T-helper 22 cell (primary cell): ENCODE measurements at places on chromosomes 13 and 19.

DNA sequence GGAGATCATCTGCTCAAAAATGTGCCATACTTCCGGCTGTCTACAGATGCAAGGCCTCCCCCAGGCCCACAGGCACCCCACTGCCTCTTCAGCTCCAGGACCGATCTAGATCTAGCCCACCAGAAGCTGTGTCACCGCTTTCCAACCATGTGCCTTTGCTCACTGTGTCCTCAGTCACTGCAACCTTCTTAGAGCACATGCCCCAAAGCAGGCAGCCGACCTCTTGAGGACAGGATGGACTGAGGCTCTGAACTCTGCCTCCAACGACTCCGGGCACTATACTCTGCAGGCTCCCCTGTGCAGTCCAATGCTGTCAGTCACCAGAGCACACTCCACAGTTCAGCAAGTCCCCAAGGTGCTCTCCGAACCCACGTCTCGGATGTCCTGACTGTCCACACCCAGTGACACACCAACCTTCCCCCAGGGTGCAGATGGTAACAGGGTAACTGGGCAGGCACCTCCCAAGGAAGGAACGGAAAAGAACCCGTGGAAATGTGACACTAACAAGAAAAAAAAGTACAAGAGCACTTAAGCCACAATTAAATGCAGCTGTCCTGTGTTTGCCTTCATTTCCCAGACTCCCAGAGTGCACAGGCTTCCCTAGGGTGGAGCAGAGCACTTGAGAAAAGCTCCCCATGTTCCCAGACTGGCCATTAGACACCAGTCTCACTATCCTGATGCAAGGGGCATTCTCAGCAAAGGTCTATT, 4.8 kb downstream of the STK24 start:
- DNase-seq, result peak; percentile 23

- DNase-seq, result no peak
These were observed 303.6 kb downstream of the KCNRG start for GRCh38 chr13:50318887-50319286.

DNA sequence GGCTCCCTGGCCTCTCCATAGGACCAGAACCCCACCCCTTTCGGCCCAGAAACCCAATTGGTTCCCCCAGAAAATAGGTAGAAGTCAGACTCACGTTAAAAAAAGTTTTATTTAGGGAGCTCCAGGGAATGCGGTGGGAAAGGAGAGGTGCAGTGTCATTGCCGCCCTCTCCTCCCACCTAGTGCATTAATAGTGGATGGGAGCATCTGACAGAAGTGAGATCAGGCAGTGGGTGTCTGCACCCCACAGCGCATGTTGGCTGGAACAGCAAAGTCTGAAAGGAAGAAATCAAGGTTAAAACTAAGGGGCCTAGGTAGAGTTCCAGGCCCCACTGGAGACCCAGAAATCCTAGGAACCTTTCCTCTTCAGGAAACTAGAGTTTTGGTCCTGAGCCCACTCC, 2.1 kb upstream of the PHLDB3 start:
- no peak for DNase-seq

DNA sequence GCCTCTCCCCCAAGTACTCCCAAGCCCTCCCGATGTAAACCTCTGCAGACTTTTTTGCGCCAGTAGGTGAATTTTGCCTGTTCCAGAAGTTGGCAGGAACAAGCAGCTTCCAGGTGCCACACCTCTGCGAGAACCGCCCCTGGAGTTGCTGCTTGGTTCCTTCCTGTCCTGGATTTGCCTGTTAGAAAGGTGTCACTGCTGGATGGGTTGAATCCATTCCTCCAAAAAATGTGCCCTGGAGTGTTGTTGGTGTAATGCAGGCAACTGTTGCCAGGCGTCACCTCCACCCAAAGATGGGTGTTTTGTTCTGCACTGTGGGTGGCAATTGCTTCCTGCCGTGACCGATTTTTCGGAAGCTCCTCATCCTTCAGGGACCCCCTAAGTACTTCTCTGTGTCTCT, 5.7 kb downstream of the PGPEP1 start:
- DNase-seq, result no peak

DNA sequence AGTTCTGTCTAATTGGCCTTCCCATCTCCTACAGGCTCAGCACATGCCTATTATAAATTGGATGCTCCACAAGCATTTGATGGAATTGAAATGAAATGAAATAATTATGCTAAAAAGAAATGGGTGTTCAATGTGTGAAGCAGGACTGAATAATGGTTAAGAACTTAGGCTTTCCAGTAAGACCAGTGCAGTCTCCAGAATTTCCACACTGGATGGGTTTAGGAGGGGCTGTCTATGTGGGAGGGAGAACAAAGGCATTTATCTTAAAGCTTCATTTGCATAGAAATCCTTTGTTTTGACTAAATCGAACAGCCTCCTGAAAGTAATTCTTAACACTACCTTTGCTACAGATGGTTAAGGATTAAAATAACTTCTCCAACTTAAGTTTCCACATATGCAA, 47.9 kb upstream of the KL start:
- DNase-seq, result no peak

GRCh38 chr13:95138876-95139585, 162.2 kb downstream of the ABCC4 start:
- DNase-seq, result no peak

- DNase-seq, result no peak
These were observed 670.5 kb upstream of the ARGLU1 start for GRCh38 chr13:107238262-107238981.
